ENCODE measurements at places on chromosomes 11 and 22.

GRCh38 chr22:11598492-11599440 is 3929.2 kb upstream of the OR11H1 start:
- no peak for DNase-seq

GRCh38 chr11:111253131-111253530 is 7.6 kb downstream of the POU2AF2 start:
- no peak for DNase-seq

- DNase-seq: no peak
Measured at GRCh38 chr11:105829084-105829483, 193.0 kb downstream of the MSANTD4 start.

DNA sequence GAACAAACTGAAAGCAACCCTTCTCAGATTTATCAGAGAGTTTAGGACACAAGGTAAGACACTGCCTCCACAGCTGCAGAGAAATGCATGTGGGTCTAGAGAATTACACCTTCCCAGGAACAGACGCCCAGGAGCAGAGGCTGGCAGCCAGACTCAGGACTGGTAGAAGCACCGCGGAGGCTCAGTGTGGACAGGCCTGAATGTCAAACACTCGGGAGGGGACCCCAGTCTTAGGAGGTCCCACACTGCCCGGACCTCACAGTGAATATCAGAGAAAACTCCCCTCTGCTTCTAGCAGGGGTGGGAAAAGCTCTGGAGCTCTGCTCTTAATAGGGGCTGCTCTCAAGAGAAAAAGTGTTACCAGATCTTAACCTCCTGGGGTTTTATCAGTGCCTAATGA is 952.7 kb downstream of the BRD1 start:
- DNase-seq: no peak

DNA sequence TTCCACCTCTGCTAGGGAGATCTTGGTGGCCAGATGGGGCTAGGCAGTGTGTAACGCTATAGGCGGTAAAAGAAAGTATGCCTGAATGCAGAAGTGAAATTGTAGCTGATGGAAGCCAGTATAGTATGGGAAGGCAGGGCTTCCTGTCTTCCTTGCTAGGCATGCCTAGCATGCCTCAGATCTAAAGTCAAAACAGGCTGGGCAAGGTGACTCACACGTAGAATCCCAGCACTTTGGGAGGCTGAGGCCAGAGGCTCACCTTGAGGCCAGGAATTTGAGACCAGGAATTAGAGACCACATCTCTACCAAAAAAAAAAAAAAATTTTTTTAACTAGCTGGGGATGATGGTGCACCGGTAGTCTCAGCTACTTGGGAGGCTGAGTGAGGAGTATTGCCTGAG is 281.7 kb upstream of the MTNR1B start:
- no peak for DNase-seq

DNA sequence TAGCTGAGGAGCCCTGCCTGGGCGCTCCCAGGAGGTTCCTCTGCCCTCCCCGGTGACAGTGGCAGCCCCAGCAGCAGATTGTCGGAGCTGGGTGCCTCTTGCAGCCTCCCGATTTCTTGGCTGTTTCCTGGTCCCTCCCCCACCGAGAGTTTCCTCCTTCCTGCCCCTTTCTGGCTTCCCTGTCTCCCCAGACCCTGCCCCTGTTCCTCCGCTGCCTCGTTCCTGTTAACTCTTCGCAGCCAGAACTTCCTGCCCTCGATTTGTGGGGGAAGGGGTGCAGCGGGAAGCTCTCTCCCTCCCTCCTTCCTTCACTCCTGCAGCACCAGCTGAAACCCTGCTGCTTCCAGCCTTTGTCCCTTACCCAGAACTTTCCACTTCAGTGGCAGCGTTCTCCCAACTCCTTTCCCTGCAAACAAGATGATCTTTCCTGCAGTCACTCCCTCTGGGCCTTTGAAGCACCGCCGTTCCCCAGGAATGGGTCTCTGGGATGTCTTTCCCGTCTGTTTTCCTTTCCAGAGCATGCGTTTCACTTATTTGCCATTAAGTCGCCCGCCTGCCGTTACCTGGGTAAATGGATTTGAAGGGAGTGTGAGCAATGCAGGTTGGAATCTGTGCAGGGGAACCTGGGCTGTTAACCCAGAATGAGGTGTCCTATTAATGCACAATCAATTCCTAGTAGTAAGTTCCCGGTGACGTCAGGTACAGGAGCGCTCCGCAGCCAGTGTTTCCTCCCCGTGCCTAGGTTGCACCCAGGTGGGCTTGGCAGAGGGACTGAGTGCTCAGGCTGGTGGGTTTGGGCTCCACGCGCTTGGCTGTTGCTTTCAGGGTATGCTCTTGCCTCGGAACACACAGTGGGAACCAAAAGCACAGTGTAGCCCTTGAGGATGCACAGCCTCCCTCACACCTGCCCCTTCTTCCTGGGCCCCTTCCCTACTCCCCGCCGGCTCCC is 4.3 kb downstream of the GRK2 start:
- DNase-seq: no peak

GRCh38 chr11:111456086-111456858 is 55.9 kb downstream of the BTG4 start:
- DNase-seq: no peak

DNA sequence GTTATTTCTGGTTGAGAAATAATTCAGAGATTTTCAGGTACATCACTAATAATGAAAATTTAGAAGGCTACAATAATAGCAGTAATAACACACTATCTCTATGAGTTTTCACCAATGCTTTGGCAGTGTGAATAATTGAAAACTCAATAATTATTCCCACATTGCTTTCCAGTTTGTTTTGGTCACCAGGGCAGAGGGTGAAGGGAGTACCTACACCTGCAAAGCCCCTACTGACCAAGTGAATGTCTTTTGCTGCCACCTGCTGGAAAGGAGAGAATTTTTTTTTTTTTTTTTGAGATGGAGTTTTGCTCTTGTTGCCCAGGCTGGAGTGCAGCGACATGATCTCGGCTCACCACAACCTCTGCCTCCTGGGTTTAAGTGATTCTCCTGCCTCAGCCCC is 3.2 kb downstream of the NELL1 start:
- DNase-seq: no peak

GRCh38 chr11:15663777-15664218 is 549.1 kb downstream of the INSC start:
- no peak for DNase-seq

- DNase-seq: no peak
Measured at GRCh38 chr11:64655941-64656601, 65.1 kb downstream of the SLC22A12 start.

DNA sequence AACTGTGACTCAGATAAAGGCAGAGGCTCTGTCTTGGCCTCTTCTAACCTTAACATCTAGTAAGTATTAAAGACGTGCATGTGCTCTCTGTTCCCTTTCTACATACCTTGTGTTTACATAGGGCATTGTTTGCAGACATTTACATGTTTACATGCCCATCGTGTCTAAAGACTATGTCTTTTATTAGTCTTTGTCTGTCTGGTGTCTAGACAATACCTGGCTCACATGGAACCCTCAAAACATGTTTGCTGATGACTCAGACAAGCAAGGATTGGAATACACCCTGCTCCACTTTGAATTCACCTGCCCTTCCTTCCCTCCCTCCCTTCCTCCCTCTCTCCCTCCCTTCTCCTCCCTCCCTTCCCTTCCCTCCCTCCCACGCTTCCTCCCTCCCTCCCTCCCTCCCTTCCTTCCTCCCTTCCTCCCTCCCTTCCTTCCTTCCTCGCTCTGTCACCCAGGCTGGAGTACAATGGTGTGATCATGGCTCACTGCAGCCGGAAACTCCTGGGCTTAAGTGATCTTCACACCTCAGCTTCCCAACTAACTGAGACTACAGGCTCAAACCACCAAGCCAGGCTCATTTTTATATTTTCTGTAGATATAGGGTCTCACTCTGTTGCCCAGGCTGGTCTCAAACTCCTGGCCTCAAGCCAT is 23.7 kb upstream of the SORL1-AS1 start:
- DNase-seq: no peak

- no peak for DNase-seq
Measured at GRCh38 chr22:29663180-29663821, 56.5 kb upstream of the CABP7 start.

GRCh38 chr22:19014886-19015285 is 78.8 kb upstream of the PRODH start:
- DNase-seq: no peak

- DNase-seq: no peak
Measured at GRCh38 chr11:12019866-12020416, 11.5 kb upstream of the DKK3 start.

GRCh38 chr11:86489442-86489841 is 114.8 kb downstream of the CCDC81 start:
- no peak for DNase-seq

GRCh38 chr22:43388420-43388851 is 23.4 kb upstream of the MPPED1 start:
- DNase-seq: peak; percentile 4

Data from esophagus squamous epithelium (tissue), 5 donors.